Osteoblast (primary cell): ENCODE measurements at places on chromosomes 6 and 20. TPM values are rescaled to one million over a fixed set of nuclear protein-coding genes. Genes with fewer than 3 reads are reported as not detected.
A peak's percentile ranks its signal among the peaks of the same experiment; 100 is the strongest.

- no peak for DNase-seq
Observed at GRCh38 chr6:84242265-84242664, 14.8 kb upstream of the CEP162 start.

DNA sequence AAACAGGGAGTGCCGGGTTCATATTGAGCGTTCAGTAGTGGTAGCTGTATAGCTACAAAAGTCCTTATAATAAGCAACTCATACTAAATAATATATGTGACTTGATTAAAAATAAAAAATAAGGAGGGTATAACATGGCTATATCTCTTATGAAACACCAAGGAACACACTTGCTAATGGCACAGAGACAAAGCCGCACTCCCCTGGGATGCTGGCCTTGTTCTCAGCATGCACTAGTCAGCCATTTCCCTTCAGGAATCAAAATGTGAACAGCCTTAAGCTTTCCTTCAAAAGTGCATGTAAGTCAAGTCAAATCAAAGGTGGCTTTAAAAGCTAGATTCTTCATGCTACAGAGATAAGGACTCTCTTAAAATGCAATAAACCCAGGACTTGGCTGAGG, 9.4 kb downstream of the HMGCLL1 start:
- DNase-seq: no peak

BFSP1 gene
- 1.8 and 2.9 TPM in 2 replicates for total RNA-seq

TMEM244 gene
- not detected in 2 replicates for total RNA-seq

PHF1 gene
- 25.9 and 30.8 TPM in 2 replicates for total RNA-seq

DNA sequence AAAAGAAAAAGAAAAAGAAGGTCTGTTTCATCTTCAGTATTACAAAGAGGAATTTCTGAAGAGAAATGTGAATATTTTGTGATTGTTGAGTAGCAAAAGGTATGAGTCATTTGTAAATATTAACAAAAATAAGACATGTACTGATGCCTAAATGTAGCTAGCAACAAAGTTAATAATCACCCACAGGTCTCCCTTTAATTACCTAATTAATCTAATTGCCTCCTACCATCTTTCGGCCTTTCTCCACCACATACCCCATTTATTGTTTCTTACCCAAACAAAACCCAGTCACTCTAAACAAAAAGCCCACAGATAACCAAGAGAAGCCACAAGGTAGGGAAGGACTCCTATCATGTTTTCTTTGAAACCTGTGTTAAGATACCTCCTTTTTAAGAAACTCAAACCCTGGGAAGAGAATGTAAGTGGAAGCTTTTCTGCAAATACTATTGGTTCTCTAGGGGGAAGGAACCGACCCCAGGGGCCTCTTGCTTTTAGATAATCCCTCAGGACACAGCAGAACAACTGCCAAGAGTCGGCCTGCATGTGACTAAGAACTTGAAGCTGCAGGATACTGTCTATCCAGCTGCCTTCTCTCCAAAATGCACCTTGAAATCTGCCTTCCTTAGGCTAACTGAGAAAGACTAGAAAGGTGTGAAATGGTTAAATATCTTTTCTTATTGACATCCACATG, 16.1 kb upstream of the STK38 start:
- no peak for DNase-seq

- DNase-seq: peak; percentile 76
Observed at GRCh38 chr6:157314705-157315321, 8.5 kb downstream of the TMEM242 start.

- peak; percentile 80 for DNase-seq
Observed at GRCh38 chr20:8132484-8133309, 631 bp downstream of the PLCB1 start.

ADGRG6 gene
- total RNA-seq: under 0.01 and 0.36 TPM in 2 replicates

- DNase-seq: peak; percentile 70
Observed at GRCh38 chr20:5779071-5779900, 29.1 kb downstream of the SHLD1 start.

SLC17A2 gene
- total RNA-seq: not detected in 2 replicates

DNA sequence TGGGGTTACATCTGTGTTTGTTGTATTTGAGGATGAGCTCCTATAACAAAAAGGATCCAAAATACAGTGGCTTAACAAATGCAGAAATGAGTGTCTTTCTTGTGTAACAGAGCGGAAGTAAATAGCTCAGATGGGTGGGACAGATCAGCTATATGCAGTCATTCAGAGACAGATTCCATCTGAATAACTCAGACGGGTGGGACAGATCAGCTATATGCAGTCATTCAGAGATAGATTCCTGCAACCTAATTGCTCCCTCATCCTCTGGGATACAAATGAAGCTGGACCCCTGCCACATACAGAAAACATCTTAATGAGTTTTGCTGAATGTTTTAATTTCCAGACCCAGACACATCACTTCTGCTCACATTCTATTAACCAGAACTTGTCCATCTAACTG, 332.3 kb downstream of the BCKDHB start:
- peak; percentile 79 for DNase-seq

GRCh38 chr20:41200446-41201202, 63.3 kb downstream of the PLCG1 start:
- DNase-seq: no peak

- peak; percentile 34 for DNase-seq
Observed at GRCh38 chr6:97697456-97697855, 414.4 kb upstream of the MMS22L start.

DNA sequence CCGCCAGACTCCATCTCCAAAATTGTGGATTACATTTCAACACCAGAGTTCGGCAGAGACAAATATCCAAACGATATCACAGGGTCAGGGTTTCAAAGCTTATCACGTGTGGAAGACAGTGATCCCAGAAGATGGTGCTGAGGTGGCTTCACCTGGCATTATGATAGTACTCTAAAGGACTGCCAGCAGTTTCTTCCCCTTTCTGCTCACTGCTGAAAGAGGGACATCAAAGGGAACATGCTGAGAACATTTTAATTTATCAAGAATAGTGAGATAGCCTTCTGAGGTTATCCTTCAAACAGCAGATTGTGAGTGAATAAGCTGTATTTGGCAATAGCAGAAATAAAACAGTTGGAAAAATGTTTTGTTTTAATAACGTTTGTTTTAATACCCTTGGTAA, 79.7 kb downstream of the FIG4 start:
- DNase-seq: no peak

GRCh38 chr20:38222923-38223742, 37.4 kb downstream of the KIAA1755 start:
- DNase-seq: peak; percentile 53

DNA sequence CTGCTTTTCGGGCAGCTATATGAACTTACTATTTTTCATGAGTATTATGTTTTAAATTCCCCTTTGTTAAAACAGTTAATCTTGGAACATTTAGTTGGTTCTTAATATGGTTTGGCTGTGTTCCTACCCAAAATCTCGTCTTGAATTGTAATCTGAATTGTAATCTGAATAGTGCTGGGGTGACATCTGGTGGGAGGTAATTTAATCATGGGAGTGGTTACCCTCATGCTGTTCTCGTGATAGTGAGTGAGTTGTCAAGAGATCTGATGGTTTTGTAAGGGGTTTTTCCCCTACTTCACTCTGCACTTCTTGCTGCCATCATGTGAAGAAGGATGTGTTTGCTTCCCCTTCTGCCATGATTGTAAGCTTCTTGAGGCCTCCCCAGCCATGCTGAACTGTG, 305.4 kb upstream of the MAP3K7 start:
- DNase-seq: no peak

TMEM170B gene
- total RNA-seq: 3.8 and 4.0 TPM in 2 replicates

GRCh38 chr20:37757550-37757949, 63.7 kb downstream of the CTNNBL1 start:
- no peak for DNase-seq

DNA sequence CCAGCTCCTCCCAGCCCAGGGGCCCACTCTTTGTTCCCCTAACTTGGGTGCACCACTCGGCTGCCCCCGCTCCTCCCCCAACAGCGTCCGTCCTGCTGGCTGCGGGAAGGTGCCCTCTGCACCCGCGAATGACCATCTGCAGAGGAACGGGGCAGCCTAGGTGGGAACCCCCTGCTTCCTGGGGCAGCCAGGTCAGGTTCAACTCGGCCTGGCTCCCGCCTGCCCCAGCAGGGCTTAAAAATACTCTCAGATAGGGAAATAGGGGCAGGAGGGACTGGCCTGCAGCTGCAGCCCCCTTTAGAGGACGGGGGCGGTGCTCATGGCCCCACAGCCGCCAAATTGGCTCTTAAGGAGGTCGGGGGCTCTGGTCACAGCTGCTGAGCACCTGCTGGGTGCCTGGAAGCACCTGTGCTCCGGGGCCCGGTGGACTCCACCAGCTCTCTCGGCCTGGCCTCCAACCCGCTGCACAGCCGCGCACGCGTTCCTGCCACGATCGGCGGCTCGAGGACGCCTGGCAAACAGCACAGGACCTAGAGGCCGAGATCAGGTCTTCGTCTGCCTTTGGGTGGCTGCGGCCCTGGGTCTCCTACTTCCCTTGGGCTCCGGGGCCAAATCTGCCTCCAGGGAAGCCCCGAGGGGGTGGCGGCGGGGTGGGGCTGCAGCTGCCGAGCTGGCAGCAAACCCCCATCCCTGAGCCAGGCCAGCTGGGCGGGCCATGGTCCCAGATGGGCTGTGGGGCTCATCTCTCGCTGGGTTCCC, 700 bp upstream of the LAMA5 start:
- no peak for DNase-seq

LAMA4 gene
- 260 and 456 TPM in 2 replicates for total RNA-seq

PAX1 gene
- under 0.01 TPM in 1 of 2 replicates, not detected in the other for total RNA-seq

DNA sequence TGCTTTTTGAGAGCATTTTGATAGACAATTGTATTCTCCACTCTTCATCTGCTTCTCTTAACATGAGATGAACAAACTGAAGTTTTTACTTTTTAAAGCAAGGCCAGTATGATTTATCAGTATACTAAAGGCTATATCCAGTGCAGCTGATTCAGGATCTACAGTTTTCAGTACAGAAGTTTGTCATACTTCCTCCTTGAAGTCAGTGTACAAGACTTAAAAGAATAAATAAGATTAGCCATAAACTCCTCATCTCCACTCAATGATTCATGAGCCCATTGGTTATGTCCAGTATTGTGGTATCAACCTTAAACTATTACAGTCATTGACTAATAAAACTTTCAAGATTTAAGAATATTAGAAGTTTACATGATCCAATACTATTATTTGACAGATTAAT, 374.8 kb upstream of the EPHA7 start:
- peak; percentile 57 for DNase-seq

DNA sequence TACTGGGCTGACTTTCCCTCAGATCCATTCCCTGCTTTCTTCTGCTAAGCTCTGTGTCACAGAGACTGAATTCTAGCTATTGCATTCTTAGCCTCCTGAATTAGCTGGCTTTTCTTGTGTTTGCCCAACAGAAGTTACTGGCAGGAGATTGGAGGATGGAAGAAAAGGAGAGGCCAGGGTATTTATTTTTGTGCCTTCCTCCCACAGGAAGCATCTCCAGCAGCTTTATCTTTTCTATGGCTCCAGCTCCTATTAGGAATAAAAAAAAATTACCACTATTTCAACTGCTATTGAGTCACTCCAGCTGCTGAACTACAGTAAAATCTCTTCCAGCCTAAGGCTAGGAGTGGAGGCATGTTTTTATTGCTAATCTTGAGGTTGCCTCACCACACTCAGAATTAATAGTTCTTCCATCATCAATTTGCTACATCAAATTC, 492.4 kb downstream of the RFPL4B start:
- DNase-seq: peak; percentile 87

GRCh38 chr6:147448775-147449174, 59.7 kb upstream of the SAMD5 start:
- no peak for DNase-seq

GTSF1L gene
- total RNA-seq: not detected in 2 replicates

GRCh38 chr6:45613656-45614055, 235.9 kb upstream of the SUPT3H start:
- DNase-seq: peak; percentile 77

RALY gene
- 72.5 and 77.1 TPM in 2 replicates for total RNA-seq

- DNase-seq: no peak
Observed at GRCh38 chr20:31570021-31570463, 35.0 kb upstream of the ID1 start.

KCNK16 gene
- not detected in 2 replicates for total RNA-seq

GRCh38 chr6:28005152-28005890, 48.3 kb downstream of the OR2B6 start:
- no peak for DNase-seq

DNA sequence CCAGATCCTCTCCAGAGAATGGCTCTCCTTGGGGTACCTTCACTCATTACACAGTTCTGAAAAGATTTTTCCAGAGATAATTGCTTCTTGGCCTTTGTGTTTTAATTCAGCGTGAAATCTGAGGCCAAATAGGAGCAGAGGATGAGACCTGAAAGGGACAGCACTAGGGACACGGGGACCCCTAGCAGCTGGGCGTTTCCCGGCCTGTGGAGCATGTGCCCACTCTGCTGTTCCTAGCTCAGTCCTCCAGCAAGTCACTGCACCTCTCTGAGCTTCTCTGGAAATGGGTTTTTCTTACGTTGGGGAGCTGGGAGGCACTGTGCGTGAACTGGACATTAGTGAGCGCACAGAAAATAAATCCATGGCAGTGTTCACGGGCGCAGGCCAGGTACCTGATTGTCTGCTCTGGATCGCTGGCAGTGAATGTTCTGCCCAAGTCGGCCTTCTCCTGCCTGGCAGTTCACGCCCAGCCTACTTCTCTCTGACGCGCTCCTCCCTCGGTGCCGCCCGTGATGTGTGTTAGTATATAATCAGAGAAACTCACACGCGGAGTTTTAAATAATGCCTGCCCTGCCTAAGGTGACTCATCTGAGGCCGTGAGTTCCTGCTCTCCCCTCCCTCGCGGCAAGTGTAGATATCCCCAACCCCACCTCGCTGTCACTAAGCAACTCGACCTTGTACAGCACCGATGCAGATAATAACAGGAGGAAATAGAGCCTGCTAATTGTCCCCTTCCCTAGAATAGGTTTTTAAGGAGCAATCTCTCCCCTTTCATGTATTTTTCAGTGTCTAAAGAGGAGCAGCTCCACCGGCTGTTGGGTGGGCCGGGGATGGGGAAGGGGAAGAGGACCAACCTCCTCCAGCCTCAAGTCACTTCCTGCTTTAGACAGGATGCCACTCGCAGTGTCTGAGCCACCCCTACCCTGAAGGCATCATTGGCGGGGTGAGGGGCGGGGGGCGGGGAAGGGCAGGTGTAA, 2.7 kb upstream of the TUBB2A start:
- DNase-seq: peak; percentile 78

RAET1G gene
- 1.5 and 1.8 TPM in 2 replicates for total RNA-seq

DNA sequence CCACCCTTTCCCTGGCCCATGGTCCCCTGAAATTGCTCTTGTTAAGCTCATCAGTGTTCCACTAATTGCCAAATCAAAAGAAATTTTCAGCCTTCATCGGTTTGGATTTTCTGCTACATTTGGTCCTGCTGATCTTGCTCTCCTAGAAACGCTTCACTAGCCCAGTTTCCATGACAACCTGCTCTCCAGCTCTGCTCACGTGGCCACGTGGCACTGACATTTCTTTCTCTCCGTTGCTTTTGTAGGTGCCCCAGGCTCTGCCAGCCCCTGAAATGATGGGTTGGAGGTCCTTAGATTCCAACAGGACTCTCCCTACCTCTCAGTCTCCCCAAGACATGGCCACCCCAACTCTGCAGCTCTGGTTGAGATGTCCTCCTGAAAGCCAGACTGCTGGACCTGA, 45.8 kb upstream of the NNAT start:
- DNase-seq: no peak

TINAG gene
- not detected in 2 replicates for total RNA-seq

GRCh38 chr6:28218312-28219248, 6.5 kb upstream of the ZSCAN9 start:
- peak; percentile 89 for DNase-seq

- DNase-seq: no peak
Observed at GRCh38 chr6:73104921-73105320, 120.4 kb downstream of the KHDC1L start.
